ENCODE measurements at places on chromosomes 6 and 20.
A peak's percentile ranks its signal among the peaks of the same experiment; 100 is the strongest.

GRCh38 chr6:13655700-13656099 is 40.6 kb downstream of the NOL7 start:
- no peak for DNase-seq

GRCh38 chr6:140077827-140078560 is 703.5 kb upstream of the CITED2 start:
- DNase-seq, result no peak

- DNase-seq, result peak; percentile 68
These were observed 95.7 kb downstream of the FILIP1 start for GRCh38 chr6:75397656-75398465.

- no peak for DNase-seq
These were observed 247.7 kb downstream of the SOD2 start for GRCh38 chr6:159445351-159445750.

DNA sequence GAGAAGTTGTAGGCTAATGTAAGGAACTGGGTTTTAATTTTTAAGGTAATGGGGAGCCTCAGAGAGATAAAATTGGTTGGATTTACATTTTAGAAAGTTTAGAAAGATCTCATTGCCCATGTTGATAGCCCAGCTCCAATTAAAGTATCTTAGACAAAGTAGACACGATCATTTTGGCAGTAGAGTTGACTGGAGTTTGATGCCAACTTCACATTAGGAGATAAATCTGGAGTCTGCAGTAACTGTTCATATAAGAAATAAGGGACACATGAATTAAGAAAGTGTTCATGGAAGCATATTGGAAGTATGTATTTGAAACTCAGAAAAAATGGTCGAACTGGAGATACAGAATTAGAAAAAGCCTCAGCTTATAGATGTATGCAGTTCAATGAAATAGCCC is 12.6 kb upstream of the E2F3 start:
- no peak for DNase-seq

DNA sequence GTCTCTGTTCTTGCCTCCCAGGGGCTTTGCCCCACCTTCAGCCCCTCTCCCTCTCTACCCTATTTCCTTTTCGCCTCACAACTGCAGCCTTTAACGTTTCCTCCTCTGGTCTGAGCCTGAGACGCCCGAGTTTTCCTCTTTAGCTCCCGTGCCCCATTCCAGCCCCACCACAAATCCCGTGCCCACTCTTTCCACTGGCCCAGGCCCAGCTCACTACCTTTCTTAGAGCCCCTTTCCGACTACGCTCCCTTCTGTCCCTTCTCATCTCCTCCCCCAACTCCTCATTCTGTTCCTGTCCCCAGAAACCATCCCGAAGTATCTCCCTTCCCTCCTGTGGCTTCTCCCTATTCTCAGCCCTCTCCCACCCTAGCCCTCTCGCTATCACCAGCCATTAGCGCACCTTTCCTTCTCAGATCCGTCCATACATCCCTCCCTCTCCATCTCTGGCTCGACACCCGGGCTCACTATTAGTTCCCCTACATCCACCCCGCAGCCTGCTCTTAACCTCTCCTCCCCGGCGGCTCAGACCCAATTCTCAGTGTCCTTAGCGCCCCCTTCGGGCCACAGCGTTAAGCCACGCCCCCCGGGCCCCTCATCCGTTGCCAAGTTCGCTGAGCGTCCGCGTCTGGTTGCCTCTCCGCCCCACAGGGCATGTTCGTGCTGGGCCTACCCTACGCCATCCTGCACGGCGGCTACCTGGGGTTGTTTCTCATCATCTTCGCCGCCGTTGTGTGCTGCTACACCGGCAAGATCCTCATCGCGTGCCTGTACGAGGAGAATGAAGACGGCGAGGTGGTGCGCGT is 2.7 kb downstream of the SLC32A1 start:
- no peak for DNase-seq

GRCh38 chr6:34027445-34027936 is 118.4 kb downstream of the GRM4 start:
- DNase-seq, result no peak

GRCh38 chr6:118617417-118617816 is 34.0 kb downstream of the CEP85L start:
- DNase-seq, result no peak

All from LNCaP clone FGC (cell line).